ENCODE measurements at places on chromosomes 13 and 19. TPM values are rescaled to one million over a fixed set of nuclear protein-coding genes. Genes with fewer than 3 reads are reported as not detected.

FFAR1 gene
- not detected for total RNA-seq

DNA sequence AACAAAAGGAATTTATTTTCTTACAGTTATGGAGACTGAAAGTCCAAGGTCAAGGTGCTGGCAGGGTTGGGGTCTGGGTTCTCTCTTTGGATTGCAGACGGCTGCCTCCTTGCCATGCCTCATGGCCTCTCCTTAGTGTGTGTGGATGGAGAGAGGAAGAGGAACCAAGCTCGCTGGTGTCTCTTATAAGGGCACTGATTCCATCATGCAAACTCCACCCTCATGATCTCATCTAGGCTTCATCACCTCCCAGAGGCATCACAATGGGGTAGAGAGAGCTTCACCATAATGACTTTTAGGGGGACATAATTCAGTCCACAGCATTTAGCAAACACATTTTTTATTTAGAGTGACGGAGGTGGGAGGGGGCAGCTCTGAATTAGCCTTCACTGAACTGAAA, 104.9 kb upstream of the ABCC4 start:
- no peaks in the 10 kb centered on the region for H3K27me3 ChIP-seq
- H3K4me3 ChIP-seq: no peak overlapping the region
- peaks cover 8% of the 10 kb centered on the region for H3K4me1 ChIP-seq
- no peak for DNase-seq
- no peaks in the 10 kb centered on the region for H3K36me3 ChIP-seq

PGLYRP1 gene
- not detected for total RNA-seq

GRCh38 chr13:46761866-46762265, 35.1 kb downstream of the ESD start:
- H3K4me1 ChIP-seq: no peaks in the 10 kb centered on the region
- no peaks in the 10 kb centered on the region for H3K27me3 ChIP-seq
- no peak for DNase-seq

DNA sequence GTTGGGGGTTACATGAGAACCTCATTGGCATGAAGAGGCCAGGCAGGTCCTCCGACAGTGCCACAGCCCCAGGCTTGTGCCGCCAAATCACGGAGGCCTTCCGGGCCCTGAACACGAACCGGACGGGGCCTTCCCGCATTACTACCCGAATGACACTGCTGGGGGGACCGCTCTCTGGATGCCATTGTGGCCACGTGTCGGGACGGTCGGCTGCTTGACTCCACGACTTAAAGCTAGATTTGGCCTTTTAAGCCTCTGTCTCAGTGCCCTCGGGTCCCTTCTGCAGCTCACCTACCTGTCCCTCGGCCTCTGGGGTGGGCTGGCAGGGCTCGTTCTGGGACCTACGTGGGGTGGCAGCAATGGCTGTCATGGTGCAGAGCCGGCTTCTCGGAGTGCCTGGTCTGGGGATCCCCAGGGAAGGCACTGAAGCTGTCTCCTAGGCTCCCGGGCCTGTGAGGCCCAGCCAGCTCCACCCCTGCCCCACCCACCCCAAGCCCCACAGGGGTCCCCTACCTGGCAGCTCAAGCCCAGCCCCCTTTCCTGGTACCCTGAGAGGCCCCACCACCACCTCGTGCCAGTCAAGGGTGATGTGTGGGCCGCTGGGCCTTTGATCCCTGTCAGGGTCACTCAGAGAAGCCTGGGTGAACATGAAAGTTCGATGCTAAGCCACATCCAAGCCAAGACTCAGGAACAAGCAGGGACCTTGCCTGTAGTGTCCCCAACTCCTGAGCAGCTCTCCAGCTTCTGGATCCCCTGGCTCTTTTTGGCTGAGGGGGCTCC, 245.8 kb upstream of the SGCG start:
- H3K27me3 ChIP-seq: no peaks in the 10 kb centered on the region
- H3K4me1 ChIP-seq: no peaks in the 10 kb centered on the region
- no peaks in the 10 kb centered on the region for H3K36me3 ChIP-seq
- no peak overlapping the region for H3K4me3 ChIP-seq
- DNase-seq: no peak
- H3K27ac ChIP-seq: no peak overlapping the region

DNA sequence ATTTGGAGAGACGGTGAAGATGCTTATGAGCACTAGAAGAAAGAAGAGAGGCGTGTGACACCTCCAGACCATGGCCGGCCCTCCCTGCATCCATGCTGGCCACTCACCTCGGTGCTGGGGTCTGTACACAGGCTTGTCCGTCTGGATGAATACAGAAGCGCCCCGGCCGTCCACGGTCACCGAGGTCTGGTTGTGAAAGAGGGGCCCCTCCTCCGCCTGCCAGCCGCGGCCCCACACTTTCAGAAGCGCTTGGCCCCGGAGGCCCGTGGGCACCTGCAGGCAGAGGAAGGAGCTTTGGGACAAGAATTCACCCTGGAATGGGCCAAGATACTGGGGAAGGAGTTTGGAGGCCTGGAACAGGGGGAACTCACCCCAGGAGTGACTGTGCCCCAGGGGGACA, 15.1 kb downstream of the CPAMD8 start:
- no peaks in the 10 kb centered on the region for H3K36me3 ChIP-seq
- no peaks in the 10 kb centered on the region for H3K27me3 ChIP-seq
- no peak overlapping the region for H3K27ac ChIP-seq
- H3K4me1 ChIP-seq: no peaks in the 10 kb centered on the region
